Activated CD8-positive, alpha-beta memory T cell treated with anti-CD3 and anti-CD28 coated beads, Interleukin-2, amount 50 U/mL, for 4 hours (primary cell): ENCODE measurements at places on chromosomes 7 and 10.

DNA sequence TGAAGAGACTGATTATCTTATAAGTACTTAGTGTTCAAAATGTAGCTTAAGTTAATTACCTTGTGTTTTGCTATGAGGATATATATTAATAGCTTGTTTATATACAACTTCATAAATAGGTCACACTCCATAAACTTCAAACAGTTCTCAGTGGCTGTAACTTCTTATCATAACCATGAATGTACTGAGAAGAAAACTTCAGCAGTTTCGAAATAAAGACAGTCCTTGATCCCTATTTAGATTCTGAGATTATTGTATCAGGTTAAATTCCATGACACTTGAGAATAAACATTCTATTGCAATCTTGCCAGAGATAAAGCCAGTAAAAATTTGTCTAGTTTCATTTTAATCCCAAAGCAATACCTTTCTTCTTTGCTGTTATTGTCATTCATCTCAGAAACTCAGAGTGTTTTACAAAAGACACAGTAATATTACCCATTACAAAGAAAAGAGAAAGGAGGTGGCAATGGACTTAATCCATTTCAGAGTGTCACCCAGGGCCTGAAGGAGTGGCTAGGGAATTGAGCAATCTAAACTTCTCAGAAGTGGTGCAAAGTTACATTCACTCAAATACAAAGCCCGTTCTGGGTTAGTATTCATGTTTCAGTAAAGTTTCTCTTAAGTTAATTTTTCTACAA lies 403.6 kb downstream of the SEMA3D start:
- DNase-seq: no peak

DNA sequence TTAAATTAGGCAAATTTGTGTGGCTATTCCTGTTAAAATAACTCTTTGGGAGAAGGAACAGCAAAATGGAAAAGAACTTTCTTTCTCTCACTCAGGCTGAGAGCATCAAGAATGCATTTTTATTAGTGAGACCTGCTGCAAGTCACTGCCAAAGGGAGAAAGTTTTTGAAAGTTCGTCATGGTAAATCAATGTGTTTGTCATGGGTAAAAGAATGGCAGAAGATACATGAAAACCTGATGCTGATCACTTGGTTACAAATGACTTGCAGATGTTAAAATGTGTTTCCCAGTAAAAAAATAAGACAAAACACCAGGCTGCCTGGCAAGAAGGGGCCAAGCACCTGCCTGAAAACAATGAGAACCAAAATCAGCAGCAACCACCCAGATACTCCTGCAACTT lies 484.7 kb upstream of the NRP1 start:
- no peak for DNase-seq

DNA sequence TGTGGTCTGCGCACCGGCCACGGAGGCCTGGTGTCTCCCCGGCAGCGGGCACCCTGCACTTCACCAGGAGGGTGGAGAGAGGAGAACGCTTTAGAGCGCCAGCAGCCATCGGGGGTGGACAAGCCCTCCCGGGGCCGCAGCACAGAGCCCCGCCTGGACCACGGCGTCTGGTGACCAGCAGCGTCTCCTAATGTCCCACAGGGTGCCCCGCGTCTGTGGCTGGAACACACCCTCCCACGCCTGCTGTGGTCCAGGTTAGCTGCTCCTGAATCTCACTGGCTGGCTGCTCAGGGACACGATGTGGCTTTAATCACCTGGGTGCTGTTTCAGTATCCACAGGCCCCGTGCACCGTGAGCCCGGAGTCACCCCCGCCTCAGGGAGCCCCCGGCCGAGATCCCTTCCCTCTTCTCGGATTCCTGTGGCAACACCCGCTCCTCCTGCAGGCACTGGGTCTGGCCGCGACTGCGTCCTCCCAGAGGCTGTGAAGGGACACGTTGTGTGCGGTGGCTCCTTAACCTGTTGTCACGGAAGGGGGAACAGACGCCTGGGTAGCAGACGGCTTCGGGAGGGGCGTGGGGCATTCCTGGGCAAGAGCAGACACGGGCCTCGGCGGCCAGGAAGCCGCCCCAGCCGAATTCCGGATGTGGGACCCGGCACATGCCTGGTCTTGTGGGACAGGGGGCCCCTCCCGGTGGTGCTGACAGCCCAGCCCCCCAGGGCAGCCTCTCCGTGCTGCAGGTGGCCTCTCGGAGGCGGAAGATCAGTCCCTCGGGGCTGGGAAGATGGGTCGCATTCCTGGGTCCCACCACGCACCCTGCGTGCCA lies 78.9 kb downstream of the FOXL3 start:
- no peak for DNase-seq

DNA sequence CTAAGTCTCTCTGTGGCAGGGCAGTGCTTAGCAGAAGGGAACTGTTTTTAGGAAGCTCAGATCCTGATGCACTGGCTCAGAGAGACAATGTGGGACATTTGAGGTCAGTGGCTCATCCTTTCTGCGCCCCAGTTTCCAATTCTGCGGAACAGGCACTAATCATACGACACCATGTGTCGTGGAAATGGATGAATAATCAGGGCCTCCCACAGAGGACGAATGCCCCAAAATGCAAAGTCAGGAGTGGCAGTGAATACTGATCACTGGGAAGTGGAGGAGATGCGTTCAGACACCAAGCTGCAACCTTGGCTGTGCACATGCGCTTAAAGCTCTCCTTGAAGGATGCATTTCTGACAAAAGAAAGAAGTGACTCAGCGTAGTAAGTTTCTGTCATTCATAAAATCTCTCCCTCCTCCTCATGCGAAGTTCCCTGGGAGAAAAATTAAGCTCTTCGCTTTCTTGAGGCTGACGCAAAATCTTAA lies 21.9 kb upstream of the ECHDC3 start:
- DNase-seq: no peak

DNA sequence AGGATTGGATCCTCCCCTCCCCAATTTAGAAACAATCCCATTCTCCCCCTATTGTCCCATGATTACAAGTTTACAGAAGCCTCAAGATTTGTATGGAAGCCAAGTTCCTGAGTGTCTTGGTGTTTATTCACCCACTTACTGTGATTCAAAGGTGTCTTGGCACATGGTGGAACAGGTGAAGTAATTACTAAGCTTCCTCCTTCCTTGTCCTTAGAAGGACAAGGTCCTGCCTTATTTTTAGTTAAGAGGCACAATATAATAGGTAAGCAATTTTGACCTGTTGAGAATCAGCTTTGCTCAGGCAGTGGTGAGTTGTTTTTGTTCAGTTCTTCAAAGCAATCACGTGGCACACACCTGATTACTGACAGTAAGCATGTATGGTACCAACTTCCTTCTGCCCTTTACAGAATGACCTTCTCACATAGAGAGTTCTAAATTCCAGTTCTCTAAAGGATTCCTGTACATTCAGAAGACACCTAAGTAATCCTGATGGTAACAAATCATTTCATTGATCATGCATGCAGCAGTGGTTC lies 60.7 kb upstream of the SLC13A1 start:
- DNase-seq: no peak

DNA sequence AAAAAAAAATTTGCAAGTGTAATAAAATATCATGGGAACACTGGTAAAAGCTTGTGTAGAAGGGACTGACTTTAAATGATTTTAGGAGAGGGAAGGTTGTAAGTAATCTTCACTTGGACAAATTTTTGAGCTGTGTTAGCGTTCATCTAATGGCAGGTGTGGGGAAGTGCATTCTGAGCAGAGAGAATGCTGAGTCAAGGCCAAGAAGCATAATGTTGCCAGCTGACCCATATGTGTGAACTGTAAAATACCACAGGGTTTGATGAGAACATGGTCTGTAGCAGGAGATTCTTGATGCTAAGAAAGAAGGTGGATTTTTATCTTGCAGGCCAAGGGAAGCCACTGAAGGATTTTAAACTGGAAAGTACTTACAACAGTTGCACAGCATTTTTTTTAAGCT lies 98.2 kb upstream of the ZNF32 start:
- no peak for DNase-seq

DNA sequence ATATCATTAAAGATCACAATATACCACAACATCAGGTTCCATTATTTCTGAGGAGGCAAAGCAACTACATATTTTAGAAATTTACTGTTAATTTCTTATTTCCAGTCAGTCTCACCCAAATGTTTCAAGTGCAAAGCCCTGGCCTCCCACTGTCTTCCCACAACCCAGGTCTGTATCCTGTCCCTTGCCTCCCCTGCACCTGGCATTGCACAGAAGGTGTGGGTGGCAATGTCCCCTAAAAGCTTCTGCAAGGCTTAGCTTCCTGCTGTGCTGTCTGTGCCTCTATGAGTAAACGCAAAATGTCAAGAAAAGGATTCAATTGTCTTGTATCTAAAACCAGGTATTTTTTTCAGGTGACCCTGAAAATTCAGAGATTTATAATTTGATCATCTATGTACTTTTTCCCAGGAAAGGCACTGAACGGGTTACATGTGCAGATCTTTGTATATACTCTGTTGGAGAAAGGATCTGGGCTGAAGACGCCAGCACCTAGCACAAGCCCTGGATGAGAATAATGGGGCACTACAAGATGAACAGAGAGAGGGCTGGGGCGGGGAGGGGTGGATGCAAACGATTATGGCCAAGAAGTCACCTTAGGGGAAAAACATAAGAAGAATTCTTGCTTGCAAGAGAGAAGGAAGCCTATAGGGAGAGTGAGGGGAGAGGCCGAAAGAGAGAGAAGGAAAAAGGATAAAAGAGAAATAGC lies 3.1 kb upstream of the ANTXRL start:
- no peak for DNase-seq

DNA sequence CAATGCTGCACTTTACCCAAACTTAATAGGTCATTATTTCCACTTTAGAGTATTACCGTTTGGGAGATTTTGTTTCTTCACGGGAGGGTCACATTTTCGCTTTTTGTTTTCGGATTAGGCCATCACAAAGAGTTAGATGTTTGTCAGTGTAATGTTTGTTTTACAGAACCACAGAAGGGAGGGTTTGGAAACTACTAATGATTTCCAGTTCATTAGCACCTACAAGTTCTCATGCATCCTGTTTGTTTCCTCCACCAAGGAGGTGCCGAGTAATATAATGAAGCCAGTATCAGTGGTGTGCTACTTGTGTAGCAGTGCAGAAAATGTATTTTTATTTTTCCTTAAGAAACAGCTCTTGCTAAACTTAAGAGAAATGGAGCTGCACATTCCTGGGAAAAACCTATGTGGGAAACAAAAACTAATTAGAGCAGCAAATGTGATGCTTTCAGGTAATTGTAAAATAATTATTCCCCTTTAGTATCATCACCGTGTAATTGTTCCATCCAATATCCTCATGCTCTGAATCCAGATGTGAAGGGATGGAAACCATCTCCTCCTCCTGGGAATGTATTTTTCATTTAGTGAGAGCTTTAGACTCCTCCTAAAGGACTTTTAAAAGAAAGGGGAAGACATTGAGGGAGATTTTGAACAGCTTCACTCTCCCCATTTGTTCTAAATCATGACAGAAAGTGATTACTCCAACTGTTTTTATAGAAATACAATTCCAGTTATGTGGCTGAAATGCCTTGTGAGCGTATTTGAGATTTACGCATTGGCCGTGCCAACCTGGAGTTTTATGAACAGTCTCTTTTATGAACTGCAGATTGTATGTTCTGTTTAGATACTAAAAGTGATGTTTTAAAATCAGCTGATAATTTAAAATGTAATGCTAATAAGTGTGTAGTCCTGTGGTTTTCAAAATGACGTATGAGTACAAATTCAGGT lies 5.6 kb downstream of the CELF2 start:
- DNase-seq: no peak

- no peak for DNase-seq
Measured at GRCh38 chr10:27701938-27702537, 43.6 kb downstream of the MKX start.

- no peak for DNase-seq
Measured at GRCh38 chr10:88226071-88226659, 357.0 kb downstream of the RNLS start.

DNA sequence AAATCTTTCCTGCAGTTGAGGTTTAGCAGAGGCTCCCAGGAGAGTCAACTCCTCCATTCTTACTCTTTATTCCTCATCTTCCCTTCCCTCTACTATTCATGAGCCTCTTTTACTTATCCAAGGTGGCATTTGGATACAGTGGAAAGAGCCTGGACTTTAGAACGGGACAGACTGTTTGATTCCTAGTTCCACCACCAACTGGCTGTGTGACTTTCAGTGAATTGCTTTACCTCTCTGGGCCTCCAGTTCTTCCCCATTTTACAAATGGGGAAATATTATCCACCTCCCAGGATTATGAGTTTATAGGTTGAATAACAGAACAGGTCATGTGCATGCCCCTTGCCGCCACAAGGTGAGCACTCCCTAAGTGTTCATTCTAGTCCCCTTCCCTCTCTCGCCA lies 49.9 kb downstream of the ZNF503 start:
- no peak for DNase-seq

- DNase-seq: no peak
Measured at GRCh38 chr10:35458500-35459448, 122.5 kb downstream of the CCNY start.

DNA sequence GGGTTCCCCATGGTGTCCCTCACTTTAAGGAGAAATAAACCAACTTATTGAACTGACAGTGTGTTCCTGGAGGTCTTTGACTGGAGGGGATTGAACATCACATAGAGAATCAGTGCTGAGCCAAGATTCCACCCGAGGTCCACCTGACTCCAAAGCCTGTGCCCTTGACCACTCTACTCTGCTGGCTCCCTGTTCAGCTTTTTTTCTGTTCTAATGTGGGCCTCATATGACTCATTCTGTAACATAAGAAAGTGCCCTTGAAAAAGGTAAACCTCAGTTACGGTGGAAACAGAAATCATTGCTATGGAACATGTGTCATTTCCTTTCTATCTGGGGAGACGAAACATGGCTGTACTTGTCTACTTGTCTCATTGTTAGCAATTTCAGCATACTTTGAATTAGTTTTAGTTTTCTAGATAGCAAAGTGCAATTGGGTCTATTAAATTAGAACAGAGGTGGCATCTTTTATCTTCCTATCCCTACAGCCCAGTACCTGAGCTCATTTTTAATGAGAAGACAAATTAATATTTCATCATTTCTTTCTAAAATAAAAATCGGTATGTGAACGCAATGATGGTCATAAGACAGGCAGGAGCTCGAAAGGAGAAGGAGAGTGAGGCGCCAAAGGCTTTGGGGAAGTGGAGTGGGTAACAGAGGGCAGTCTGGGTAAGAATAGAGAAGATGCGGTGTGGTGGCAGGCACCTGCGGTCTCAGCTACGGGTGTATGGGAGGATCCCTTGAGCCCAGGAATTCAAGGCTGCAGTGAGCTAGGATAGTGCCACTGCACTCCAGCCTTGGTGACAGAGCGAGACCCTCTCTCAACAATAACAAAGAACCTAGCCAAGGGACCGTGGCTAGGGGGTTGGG lies 1.5 kb downstream of the GSDME start:
- DNase-seq: no peak

- no peak for DNase-seq
Measured at GRCh38 chr10:118362103-118362502, 20.0 kb upstream of the FAM204A start.

GRCh38 chr7:124689523-124689922 lies 76.1 kb downstream of the GPR37 start:
- no peak for DNase-seq

DNA sequence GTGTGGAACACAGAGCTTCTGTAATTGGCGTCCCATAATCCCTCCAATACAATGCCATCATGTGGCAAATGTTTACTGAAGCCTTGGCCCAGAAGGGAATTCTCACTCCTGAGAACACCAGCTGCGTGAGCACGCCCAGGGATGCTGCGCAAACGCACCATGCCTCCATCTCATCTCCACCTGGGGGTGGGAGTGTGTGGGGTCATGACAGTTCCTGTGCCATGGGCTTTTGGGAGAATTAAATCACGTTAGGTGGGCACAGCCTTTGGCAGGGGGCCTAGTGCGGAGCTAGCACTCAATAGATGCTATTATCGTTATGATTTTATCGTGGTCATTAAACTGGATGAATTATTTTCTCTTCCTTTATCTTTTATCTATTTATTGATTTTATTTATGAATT lies 15.8 kb downstream of the WDFY4 start:
- no peak for DNase-seq
